ENCODE measurements at places on chromosomes 1 and 21.

- no peak for DNase-seq
Measured at GRCh38 chr1:95558791-95559190, 324.8 kb downstream of the RWDD3 start.

GRCh38 chr1:184806296-184806721, 51.7 kb upstream of the EDEM3 start:
- DNase-seq = no peak

DNA sequence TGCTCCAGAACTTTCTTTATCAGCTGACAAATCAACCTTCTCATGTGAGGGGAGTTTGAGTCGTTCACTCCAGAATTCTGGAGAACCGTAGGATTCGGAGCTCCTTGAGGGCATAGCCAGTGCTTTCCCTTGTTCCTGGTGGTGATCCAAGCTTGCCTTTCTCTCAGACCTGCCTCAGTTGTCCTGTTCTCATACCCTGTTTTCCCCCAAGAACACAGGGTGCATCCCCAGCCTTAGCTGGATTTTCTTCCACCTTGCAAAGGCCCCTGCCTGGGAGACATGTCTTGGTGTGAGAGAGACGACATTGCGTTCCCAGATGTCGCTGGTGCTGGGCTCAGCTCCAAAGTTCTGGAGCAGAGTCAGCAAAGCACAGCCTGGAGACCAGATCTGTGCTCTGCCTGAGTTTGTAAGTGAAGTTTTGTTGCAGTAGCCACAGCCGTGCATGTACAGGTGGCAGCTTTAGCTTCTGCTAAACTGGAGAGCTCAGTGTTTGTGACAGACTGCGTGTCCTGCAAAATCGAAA, 40.0 kb downstream of the ABCG1 start:
- DNase-seq = no peak

GRCh38 chr1:165837838-165838364, 10.5 kb downstream of the UCK2 start:
- no peak for DNase-seq

GRCh38 chr1:45796381-45796780, 7.0 kb upstream of the MAST2 start:
- no peak for DNase-seq

GRCh38 chr1:34684266-34684665, 70.6 kb upstream of the GJB5 start:
- no peak for DNase-seq

- DNase-seq = no peak
Measured at GRCh38 chr21:31343680-31344480, at the start of gene TIAM1. TIAM1 (minus strand) TSS chr21:31344261; CDS start chr21:31266972, 77,289 bp downstream.

- no peak for DNase-seq
Measured at GRCh38 chr1:247294282-247294681, 37.4 kb downstream of the ZNF496 start.

- DNase-seq = no peak
Measured at GRCh38 chr1:117654493-117655219, 48.8 kb downstream of the TENT5C start.

DNA sequence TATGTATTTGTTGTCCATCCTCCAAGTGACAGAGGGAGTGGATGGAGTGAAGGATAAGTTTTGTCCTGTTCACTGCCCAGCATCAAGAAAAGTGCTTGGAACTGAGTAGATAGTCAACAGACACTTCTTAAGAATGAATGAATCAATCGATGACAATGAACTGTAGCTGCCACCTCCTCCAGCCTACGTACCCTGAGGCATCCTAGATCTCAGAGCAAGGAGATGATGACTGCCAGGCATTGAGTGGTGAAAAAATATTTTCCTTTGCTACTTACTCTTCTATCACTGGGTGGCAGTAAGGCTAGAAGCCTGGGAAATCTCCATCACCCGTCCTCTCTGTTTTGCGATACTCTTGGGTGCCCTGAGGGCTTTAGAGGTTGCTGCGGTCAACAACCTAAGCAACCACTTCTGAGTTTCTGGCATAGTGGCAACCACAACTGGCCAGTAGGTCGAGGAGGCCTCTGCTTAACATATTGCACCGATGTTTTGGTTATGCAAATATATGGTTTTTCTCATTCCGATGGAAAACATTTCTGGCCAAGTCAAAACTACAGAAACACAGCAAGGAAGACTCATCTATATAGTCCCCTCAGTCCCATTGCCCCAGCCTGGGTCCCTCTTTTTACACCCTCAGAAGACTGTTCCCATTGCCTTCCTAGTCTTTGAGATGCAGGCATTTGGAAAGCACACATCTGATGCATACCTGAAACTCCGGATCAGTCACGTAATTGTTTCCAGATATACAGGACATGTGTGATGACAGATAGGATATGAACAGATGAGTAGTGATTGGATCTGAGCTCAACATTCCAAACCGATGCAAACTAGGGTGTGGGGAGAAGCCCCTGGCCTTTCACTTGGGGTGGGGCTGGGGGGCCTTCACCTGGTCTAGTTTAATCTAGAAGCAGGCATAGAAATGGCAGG, 136.8 kb downstream of the RUNX1 start:
- no peak for DNase-seq

DNA sequence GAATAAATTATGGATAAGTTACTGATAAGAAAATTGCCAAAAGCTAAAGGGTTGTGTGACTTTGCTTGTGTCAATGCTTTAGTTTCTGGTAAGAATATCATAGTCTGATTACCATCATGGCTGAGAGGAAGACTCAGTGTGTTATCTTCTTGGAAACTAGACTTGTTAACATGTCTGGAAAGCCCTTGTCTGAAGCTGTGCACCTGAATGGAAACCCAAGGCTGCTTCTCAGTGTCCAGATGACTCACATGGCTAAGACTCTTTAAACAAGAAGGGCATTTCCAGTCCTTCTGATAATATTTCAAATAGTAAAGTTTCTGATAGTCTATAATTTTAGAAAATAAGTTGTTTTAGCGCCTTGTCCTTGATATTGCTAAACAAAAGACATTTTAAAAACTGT, 1092.7 kb downstream of the PLA2G4A start:
- no peak for DNase-seq

GRCh38 chr1:115069659-115070308, 19.5 kb downstream of the TSPAN2 start:
- no peak for DNase-seq

- DNase-seq = no peak
Measured at GRCh38 chr1:201752333-201752732, 76.6 kb upstream of the IPO9 start.

DNA sequence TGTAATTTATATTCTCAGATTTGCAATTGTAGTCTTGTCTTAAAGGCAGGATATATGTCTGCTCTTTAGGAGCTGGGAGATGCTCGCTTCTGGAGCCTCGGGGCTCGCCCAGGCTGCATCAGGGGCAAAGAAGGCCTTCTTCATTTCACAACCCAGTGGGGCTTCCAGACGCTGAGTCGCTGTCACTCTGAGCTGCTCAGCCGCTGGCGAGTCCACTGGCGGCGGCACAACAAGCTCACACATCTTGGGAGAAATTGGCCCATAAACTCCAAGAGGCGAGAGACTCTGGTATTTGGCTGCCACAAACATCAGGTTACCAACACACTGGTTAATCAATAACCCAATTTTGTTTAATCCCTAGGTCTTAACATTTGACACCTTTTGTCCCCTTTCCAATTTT, 216.6 kb downstream of the ATG4C start:
- no peak for DNase-seq

DNA sequence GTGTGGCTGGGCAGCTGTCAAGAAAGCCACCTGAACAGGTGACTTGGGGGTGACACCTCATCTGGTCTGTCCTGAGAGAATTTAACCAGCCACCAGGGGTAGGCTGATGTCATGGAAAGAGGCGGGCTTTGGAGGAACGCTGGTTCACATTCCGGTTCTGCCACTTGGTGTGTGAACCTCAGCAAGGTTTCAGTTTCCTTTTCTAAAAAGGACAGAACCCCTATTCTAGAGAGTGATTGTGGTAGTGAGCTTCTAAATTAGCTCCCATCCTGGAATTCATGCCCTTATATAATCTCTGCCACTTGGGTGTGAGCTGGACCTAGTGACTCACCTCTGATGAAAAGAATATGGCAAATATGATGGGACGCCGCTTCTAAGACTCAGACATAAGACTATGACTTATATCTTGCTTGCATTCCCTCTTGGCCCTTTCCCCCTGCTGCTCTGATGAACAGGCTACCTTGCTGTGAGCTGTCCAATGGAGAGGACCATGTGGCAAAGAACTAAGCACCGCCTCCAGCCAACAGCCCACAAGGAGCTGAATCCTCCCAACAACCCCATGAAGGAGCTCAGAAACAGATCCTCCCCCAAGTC, 332.1 kb downstream of the RRAGC start:
- no peak for DNase-seq

DNA sequence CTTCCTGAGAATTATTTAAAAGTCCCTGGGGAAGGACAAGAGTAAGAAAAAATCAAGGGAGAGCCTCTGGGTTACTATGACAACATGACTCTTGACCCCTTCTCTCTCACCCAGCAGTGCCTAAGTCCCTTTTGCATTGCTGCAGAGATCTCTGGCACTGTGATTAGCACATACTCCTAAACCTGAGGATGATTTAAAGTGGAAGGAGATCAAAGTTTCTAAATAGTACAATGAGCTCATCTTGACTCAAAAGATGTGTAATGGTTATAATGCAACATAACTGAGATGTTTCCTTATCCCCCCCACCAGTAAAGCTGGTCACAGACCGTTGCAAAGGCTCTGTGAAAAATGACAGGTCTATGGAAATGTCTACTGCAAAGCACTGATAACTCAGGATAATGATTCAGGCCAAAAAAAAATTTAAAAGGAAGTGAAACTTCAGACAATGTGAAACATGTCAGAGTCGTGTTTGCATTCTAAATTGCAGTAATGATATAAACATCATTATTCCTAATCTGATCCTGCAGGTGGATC, 519.2 kb downstream of the KIF26B start:
- DNase-seq = no peak

DNA sequence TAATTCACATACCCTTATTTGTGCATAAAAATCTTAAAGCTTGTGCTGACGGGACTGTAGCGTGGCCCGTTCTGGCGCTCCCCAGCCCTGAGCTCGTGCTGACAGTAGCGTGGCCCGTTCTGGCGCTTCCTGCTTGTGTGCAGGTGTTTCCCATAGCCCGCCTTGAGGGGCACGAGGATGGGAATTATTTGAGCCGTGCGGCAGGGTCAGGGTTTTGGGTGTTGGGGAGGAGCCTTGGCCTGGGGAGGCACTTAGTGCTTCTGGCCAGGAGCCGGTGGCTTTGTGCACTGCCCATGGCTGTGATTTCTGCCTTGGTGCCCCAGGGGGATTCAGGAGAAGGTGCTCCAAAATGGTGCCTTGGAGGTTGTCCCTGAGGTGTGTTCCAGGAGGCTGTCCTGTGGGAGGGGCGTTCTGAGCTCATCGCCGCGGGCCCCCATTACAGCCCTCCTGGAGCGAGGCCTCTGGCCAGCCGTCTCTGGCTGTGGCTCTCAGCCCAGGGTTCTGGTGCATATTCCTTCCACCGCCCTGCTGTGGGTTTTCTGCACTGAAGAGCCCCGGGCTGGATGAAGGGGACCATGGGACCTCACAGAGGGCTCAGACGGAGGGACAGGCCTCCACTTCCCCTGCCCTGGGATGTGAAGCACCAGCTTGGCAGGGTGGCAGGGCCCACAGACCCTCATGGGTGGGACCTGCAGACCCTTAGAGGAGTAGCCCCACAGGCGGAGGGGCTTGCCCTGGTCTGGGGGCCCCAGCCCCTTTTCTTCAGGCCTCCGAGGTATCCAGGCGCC, 6.6 kb downstream of the SLX9 start:
- DNase-seq = no peak

DNA sequence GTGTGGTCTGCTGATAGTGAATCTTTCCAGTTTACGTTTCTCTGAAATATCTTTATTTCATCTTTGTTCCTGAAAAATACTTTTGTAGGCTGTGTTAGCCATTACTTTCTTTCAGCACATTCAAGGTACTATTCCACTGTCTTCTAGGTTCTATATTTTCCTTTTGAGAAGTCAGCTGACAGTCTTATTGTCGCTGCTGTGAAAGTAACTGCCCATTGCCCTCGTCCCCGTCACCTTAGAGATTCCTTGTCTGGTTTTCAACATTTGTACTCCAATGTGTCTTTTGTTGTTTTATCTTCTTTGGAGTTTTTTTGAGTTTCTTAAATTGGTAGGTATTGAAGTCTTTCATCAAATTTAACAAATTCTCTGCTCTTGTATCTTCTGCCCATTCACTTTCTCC, 19.8 kb upstream of the MX2 start:
- no peak for DNase-seq

DNA sequence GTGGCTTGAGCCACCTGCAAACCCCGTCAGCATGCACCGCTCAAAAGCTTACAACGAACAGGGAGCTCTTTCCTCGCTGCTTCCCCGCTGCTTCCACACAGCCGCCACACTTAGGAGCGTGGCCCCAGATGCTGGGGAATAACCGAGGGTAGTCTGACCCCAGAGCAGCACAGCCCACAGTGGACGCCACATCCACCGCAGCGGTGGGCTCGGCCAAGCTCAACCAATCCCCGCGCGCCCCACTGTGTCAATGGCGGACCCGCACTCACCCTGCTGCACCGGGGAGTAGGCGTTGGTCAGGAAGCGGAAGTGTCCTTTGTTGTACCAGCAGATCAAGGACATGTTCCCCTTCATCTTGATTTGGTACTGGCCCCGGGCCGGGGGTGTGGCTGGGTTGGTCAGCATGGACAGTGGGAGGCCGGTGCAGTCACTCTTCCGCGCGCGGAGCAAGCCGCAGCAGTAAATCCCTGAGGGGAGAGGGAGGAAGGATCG, 93.5 kb downstream of the PGBD5 start:
- DNase-seq = no peak

DNA sequence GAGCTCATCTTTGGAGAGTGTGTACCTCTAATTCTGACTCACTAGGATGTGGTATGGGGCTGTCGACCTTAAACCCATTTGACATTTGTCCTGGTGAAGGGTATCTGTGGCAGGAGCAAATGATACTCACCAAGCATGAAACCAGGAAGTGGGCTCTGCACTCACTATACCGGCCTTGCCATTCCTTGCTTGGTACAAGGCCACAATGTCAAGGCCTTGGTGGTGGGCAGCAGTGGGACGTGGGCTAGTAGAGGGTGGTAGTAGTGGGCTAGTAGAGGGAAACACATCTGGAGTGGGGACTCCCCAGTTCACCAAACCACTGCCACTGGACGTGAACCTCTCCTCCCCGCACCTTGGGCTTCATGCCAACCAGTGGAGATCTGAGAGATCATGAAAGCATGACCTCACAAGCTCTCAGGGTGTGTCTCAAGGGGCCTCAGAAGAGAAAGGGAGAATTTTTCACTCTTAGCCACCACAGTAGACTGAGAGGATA, 11.5 kb downstream of the TNFSF4 start:
- peak; percentile 52 for DNase-seq

GRCh38 chr1:56052041-56052440, 527.3 kb downstream of the PLPP3 start:
- no peak for DNase-seq

GRCh38 chr21:40681164-40681859, 165.6 kb downstream of the DSCAM start:
- no peak for DNase-seq

GRCh38 chr1:8423692-8424538, 106.0 kb downstream of the SLC45A1 start:
- no peak for DNase-seq

- no peak for DNase-seq
Measured at GRCh38 chr1:236522937-236523703, 662 bp upstream of the LGALS8 start.

GRCh38 chr21:41445465-41445862, 19.4 kb downstream of the MX1 start:
- no peak for DNase-seq

- DNase-seq = no peak
Measured at GRCh38 chr1:63662841-63663240, 69.6 kb downstream of the PGM1 start.

Measured in activated CD8-positive, alpha-beta memory T cell treated with anti-CD3 and anti-CD28 coated beads for 48 hours (primary cell).